ENCODE measurements at places on chromosomes 3 and 15. TPM values are rescaled to one million over a fixed set of nuclear protein-coding genes. Genes with fewer than 3 reads are reported as not detected.

Gene CELSR3
- 1.0 TPM for total RNA-seq

Gene CLSTN2
- 0.53 TPM for total RNA-seq

Gene CA12
- total RNA-seq: 107 TPM

Gene DPPA2
- not detected for total RNA-seq

Gene ETV5
- total RNA-seq: 33.8 TPM

Gene GABPB1
- total RNA-seq: 23.3 TPM

Gene PIERCE2
- total RNA-seq: 1.1 TPM

Gene GRAMD1C
- 2.6 TPM for total RNA-seq

Gene ROBO1
- 16.6 TPM for total RNA-seq

Gene ALS2CL
- 89.0 TPM for total RNA-seq

Gene IL17RE
- total RNA-seq: 10.8 TPM

Gene SLC15A2
- 2.2 TPM for total RNA-seq

Gene HOMER2
- 36.7 TPM for total RNA-seq

Gene SYNPR
- not detected for total RNA-seq

Gene KPNA4
- total RNA-seq: 22.0 TPM

Gene IL16
- not detected for total RNA-seq

Gene MNS1
- 0.39 TPM for total RNA-seq

Gene RAD51
- total RNA-seq: 15.0 TPM

Gene CSPG5
- total RNA-seq: 0.08 TPM

Gene CCR3
- not detected for total RNA-seq

Gene ZBTB38
- 45.8 TPM for total RNA-seq

Gene C3orf49
- total RNA-seq: not detected

Gene TJP1
- 49.3 TPM for total RNA-seq

Gene DNAJC13
- 18.5 TPM for total RNA-seq

Gene WNT7A
- total RNA-seq: 24.1 TPM

Gene BSN
- total RNA-seq: under 0.01 TPM

Gene SLC30A4
- 1.7 TPM for total RNA-seq

Gene GOLGA6L10
- 0.23 TPM for total RNA-seq

Gene ITIH1
- not detected for total RNA-seq

Gene PLA2G4E
- total RNA-seq: 0.27 TPM

Gene EXOG
- 2.7 TPM for total RNA-seq

Gene CLDN1
- 6.2 TPM for total RNA-seq

Gene ACTC1
- not detected for total RNA-seq
